Eye (tissue), 1 donor: ENCODE measurements at places on chromosomes 16 and 17.

- DNase-seq, result no peak
Measured at GRCh38 chr16:78421181-78421708, 321.8 kb downstream of the WWOX start.

- DNase-seq, result no peak
Measured at GRCh38 chr17:65550075-65550662, 11.3 kb downstream of the AXIN2 start.

- DNase-seq, result peak; percentile 98
Measured at GRCh38 chr17:5500589-5501391, 14.4 kb downstream of the MIS12 start.

DNA sequence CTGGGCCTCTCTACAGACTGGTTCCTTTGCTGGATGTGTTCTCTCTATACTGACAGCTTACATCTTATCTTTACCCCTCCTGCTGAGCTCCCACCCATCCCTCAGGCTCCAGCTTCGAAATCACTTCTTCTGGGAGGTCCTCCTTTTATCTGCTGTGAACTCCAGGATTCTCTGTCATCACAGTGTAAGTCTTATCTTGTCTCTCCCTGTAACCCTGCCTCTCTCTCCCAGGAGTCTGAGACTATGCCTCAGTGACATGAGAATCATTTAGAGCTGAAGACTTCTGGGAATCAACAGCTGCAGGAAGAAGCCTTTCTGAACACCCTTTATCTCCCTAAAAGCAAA lies 148.1 kb upstream of the HS3ST3A1 start:
- no peak for DNase-seq

GRCh38 chr17:74427048-74427762 lies 4.7 kb upstream of the GPRC5C start:
- no peak for DNase-seq

DNA sequence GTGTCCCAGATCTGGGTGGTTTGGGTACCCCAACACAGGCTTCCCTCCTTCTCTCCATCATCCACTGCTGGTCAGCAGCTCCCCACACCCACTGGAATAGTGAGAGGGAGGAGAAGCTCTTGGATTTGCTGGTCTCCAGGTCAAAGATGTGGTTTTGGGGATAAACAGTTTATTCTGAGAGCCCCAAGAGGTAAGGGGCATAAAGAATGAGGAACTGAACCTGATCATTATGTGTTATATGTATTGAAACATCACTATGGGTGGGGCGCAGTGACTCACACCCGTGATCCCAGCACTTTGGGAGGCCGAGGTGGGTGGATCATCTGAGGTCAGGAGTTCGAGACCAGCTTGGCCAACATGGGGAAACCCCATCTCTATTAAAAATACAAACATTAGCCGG lies 3.9 kb downstream of the DPEP2 start:
- DNase-seq, result no peak

DNA sequence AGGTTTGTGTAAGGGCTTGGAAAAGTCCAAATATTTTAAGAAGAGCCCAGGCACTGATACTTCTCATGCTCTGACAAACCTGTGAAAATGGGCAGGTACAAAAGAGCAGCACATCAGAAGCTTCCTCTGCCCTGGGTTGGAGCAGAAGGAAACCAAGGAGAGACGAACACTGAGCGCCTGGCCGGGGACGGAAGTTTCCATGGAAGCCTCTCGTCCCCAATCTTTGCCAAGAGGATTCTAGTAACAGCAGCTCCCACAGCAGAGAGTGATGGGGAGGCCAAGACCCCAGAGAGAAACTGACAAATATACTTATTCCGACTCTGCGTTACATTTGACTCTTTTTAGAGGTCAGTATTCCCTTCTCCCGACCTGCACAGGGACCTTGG lies 268.5 kb downstream of the C16orf95 start:
- no peak for DNase-seq

DNA sequence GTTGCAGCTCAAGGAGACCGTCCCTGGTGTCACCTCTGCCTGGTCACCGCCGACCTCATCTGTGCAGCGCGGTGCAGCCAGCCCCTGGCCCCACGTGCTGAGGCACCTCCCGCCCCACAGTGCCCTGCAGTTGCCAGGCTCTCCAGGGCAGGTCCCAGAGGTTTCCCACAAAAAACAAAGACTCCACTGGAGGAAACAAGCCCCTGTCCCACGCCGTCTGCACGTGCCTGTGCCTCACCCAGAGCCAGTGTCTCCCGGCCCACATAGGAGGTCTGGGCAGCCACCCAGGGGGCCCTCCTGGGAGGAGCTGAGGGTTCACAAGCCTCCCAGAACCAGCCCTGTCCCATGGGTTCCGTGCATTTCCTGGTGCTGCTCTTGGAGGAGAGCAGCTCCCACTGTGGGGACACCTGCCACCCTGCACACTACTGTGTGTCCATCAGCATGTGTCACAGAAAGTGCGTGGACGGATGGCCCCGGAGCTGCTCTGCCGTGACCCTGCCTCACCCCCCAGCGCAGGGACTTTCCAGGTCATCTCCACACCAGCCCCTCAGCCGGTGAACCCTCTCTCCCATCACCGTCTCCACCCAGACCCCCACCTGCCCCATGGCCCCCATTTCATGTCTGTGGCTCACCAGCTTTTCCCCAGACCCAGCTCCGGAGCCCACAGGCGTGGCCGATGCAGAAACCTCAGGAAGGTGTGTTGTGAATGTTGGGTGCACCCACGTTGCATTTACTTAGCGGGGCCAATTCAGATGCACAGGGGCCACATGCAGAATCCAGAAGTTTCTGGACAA lies 17.0 kb upstream of the CDH15 start:
- no peak for DNase-seq

DNA sequence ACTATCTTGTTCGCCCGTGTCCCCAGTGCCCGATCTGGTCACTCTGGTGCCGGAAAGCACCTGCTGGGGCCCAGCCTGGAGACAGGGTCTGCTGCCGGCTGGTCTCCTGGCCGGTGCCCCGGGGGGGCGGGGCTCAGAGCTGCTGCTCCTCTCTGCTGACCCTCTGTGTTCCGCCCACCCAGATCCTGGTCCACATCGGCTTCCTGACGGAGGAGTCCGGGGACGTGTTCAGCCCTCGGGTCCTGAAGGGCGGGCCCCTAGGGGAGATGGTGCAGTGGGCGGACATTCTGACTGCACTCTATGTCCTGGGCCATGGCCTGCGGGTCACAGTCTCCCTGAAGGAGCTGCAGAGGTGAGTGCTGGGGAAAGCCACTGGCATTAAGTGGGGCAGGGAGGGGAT lies 37.6 kb downstream of the MGAT5B start:
- DNase-seq, result no peak

DNA sequence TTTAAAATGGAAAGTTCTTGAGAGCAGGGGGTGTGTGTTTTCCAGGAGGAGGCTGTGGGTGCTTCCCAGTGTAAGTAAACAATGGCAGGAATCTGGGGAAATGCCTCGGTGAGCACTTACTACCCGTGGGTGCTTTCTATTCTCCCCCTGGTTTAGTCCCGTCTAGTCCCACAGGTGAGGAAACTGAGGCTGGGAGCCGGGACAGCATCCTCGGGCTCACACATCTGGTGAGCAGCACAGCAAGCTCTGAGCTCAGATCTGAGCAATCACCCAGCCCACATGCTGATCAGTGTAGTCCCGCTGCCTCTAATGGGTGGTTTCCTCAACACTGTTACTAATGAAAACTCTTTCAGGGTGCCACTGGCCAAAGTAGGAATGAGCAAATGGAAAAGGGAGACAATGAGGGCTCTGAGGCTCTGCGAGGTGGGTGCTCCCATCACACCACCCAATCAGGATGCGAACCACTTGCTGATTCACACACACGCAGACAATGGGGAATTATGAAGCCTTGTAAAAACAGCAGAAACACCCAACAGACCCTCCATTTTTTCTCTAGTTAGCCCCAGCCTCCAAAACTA lies 202.6 kb downstream of the PARN start:
- DNase-seq, result no peak

DNA sequence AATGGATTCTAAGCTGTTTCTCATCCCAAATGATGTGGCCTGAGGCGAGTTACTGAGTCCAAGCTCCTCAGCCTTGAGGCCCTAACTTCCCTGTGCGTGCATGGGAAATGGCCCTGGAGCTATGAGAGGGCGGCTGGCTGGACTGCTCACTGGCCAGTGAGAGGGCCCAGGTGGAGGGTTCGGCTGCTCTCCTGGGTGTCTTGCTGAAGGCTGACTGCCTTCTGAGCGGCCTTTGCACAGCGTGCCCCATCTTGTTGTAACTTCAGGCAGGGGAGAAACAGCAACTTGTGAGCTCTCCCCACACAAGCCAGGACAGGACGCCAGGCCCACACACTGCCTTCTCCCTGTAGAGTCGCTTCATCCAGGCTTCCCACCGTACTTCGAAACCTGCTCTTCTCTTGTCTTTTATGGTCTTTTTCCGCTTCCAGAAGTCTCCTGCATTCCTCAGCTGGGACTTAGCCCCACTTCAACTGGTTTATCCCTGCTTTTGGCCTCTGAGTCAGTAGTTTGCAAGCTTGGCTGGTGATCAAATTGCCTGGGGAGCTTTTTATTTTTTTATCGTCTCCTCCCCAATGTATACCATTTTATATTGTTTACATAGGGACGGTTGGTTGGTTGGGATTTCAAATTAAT lies 13.3 kb downstream of the CDH3 start:
- DNase-seq, result peak; percentile 75

DNA sequence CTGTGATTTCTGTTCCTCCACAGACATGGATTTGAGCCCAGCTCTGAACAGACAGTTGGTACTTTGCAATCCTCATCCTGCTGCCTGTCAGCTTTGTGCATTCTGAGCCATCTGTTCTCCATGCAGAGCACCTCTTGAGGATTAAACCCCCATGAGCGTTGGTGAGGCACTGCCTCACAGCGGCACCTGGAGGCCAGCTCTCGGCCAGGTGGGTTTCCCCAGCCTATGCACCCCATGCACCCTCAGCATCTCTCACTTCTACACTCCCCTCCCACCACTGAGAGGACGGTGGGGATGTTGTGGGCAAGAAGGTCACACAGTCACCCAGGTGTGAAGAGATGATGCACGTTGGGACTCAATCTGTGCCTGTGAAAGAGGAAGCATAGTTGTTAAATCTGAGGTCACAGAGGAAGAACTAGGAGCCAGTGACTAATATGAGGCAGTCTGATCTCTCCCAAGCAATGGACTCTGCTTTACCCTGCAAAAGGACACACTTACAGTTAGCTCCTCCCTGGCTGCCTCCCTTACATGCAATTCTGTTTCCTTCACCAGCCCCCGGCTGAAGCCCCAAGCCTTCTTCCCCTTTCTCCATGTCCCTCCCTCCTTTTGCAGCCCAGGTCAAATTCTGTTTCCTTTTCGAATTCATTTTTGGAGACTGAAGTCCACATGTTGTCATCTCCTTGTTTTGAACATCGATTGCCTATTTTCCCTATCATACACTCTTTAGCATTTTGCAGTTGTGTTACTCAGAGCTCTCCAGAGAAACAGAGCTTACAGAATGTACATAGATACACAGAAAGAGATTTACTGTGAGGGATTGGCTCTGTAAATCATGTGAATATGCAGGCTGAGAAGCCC lies 58.5 kb downstream of the HS3ST3B1 start:
- DNase-seq, result no peak

DNA sequence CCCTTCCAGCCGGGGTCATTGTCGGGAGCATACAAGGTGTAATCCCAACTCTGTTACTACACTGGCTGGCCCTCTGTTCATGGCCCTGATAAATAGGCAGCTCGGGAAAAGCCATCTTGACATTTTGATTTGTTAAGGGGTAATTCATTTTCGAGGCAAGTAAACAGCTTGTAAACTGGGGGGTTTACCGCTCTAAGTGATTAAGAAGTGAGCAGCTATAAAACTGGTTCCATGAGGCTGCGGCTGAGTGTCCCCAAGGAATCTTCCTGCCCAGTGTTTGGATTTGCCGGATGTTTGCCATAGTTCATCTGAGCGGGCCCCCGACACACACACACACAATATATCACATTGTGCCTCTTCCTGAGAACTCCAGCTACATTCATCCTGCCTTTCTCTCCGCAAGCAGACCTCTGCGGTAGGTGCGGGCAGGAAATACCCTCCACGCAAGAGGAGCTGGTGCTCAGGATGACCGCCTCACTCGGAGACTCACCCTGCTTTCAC lies 92.2 kb downstream of the SOCS1 start:
- no peak for DNase-seq

- no peak for DNase-seq
Measured at GRCh38 chr16:53998024-53998810, 288.4 kb downstream of the IRX3 start.

DNA sequence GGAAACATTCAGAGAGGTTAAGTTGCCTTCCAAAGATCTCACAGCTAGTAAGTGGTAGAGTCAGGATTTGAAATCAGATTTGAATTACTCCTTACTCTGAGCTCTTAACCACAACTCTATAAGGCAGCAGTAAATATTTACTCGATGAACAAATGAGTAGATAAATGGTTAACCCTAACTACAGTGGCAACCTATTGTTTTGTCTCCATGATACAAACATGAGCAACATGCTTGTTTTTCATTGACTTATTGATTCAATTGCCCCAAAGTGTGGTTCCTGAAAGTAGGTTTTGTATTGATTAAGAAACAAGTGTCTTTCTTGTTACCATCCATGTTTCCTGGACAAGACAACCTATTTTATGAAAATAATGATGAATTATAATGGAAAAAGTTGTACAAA lies 34.8 kb upstream of the DDX52 start:
- DNase-seq, result no peak

DNA sequence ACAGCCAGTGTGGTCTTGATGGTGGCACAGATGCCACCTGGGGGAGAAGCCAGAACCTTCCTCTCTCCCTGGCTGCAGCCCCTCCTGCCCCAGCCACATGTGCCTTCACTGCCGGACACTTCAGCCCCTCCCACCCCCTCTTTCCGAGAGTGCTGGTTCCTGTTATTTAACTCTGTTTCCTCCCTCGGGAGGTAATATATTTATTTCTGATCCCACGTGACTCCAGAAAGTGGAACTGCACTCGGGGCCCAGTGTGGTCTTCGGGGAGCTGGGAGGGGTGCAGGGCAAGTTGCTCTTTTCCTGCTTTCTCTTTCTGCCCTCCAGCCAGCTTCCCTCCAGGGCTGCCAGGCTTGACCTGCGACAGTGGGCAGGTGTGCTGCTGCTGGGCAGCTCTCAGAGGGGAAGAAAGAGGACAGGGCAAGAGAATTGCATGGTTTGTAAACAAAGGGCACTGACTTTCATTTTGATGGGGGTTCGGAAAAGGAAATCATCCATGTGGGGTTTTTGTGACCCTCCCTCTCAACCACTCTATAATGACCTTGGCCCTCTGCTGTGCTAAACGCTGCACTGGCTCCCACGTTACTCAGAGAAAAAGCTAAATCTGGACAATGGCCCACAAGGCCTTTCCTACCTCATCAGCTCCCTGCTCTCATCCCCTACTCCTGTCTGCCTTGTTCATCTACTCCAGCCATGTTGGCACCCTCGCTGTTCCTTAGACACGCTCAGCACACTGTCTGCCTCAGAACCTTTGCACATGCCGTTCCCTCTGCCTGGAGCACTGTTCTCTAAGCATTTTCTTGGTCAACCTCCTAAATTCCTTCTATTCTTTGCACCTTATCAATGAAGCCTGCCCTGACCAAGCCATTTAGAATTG lies 8.2 kb upstream of the CIITA start:
- no peak for DNase-seq

DNA sequence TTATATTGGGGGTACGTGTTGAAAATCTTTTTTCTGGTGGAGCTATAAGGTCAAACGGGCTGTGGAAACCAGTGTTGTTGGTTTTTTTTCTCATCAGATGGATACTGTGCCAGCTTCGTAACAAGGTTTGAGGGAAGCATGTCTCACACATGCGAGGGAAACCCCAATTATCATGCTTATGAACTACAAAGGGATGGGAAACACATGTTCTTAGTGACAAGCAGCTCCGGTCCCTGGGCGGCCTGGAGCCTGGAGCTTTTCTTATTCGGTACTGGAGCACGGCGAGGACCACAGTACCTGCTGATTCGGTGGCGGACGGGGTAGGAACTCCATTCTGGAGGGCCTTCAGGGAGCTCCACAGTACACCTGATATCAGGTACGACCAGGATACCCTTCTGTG lies 12.5 kb downstream of the SLC43A2 start:
- no peak for DNase-seq

GRCh38 chr17:36540696-36541095 lies 4.0 kb upstream of the GGNBP2 start:
- no peak for DNase-seq
